Dorsolateral prefrontal cortex (tissue), 122 donors: ENCODE measurements at places on chromosomes 1 and 21.
A peak's percentile ranks its signal among the peaks of the same experiment; 100 is the strongest.

- no peak for DNase-seq
Observed at GRCh38 chr1:18670121-18670867, 39.6 kb downstream of the PAX7 start.

DNA sequence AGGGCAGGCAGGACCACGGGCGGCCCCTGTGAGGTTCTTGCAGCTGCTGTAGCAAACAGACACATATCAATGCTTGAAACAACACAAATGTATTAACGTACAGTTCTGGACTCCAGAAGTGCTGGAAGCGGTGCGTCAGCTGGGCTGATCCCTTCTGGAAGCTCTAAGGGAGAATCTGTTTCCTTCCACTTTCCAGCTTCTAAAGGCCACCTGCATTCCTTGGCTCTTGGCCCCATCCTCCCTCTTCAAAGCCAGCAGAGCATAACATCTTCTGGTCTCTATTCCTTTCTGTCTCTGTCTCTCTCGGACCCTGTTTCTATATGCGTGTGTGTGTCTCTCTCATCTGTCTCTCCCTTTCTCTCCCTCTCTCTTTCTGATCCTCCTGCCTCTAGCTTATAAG lies 102.3 kb downstream of the SPSB1 start:
- no peak for DNase-seq

- DNase-seq, result no peak
Observed at GRCh38 chr1:50812346-50812745, 147.7 kb downstream of the FAF1 start.

DNA sequence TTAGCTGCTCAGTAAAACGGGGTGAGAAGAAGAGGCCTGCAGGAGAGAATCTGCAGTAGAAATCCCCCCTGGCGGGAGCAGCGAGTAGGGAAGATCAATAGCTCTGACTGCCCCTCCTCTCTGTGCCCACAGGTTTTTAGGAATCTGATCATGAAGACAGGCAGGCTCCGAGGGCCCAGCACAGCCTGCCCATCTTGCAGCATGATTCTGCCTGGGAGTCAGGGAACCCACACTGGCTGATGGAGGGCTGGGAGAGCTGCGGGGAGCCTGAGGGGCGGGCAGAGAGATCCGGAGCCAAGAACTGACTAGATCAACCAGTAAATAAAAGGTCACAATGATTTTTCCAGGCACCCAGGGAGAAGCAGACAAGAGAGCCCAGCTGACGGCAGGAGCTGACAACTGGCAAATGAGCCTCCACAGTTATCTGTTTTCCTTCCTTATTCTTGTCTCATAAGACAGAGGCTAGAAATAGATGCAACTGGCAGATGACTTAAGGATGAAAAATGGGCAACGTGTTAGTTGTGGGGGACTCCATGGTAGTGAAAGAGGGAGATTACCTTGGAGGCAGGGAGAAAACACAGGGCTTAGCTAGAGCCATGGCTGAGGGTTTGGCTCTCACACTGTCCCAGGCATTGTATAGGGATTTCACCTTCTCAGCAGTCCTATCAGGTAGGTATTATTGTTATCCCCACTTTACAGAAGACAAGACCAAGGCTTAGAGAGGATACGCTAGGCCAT lies 116.2 kb downstream of the PLXNA2 start:
- DNase-seq, result peak; percentile 12

DNA sequence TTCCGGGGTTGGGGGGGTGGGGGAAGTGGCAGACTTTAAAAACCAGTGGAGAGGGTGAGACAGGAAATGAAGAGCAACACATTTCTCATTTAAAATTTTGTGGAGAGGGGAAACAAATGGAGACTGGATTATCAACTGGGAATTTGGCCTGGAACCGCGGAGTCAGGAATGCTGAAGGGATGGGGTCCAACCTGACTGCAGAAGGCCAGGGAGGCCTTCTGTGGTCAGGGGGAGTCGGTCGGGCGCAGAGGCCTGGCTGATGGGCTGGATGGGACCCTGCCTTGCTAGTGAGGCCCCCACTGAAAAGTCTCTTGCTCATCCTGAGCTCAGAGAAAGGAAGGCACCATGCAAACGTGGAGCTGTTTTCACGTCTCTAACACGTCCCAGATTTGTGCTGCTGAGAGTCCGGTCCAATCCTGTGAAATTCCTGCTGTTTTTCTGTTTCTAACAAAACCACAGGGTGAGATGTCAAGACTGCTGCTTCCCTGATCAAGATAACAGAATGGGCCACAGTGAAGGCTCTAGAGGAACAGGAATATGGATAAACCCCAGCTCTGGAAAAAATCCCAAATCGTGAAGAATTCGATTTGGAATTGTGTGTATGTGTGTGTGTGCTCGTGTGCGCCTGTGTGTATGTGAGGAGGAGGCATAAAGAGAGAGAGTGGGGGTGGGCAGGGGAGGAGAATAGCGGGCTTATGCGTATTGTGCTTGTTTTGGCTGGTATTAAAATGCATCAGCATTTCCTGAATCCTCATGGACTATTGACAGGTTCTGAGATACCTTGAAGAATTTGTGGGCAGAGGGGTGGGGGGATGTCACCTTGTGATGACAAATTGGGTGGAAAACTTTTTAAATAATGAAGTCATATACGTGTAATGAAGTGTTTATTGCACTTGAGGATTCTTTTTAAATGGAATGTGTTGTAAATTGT lies 117.4 kb downstream of the NGF start:
- no peak for DNase-seq

- no peak for DNase-seq
Observed at GRCh38 chr21:45210461-45210983, 77.2 kb downstream of the POFUT2 start.

- DNase-seq, result no peak
Observed at GRCh38 chr1:116528329-116529083, 42.3 kb downstream of the CD58 start.

- DNase-seq, result peak; percentile 68
Observed at GRCh38 chr1:205849619-205850355, at the start of gene PM20D1. TSS of gene PM20D1 (minus strand) at chr1:205850132. CDS start at chr1:205850072, 60 bp downstream.

DNA sequence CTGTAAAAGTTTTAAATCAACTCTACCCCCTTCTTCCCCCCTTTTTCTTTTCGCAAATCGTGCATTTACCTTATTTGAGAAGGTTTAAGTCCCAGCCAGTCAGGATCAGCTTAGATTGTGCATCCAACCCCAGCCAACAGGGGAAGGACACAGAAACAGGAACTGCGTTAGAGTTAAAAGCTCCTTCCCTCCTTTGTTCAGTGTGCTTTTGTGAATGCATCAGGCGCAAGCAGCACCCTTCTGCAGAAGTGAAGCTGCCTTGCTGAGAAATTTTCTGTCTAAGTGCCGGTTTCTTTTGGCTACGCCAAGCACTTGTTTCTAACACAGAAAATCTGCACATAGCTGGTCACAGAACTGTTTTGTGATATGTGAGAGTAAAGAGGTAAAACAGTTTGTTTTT lies 56.2 kb upstream of the PRRC2C start:
- DNase-seq, result no peak

DNA sequence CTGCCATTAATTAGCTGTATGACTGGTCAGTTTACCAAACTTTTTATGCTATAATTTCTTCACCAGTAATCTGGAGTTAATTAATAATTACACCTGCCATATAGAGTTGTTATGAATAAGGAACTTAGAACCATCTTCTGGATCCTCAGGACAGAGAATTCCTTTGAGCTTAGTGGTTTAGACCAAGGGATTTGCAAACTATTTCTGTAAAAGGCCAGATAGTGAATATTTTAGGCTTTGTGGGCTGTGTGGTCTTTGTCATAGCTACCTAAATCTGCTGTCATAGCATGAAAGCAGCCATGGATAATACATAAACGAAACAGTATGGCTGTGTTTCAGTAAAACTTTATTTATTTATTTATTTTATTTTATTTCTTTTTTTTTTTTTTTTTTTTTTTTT lies 9.0 kb downstream of the TIMM17A start:
- DNase-seq, result no peak

- DNase-seq, result peak; percentile 51
Observed at GRCh38 chr1:1616045-1616790, 918 bp downstream of the MIB2 start.
